ENCODE measurements at places on chromosomes 2 and 18.

GRCh38 chr2:232667989-232668583, 29.0 kb upstream of the GIGYF2 start:
- DNase-seq = no peak

GRCh38 chr2:64742678-64743077, 89.0 kb upstream of the SERTAD2 start:
- no peak for DNase-seq

DNA sequence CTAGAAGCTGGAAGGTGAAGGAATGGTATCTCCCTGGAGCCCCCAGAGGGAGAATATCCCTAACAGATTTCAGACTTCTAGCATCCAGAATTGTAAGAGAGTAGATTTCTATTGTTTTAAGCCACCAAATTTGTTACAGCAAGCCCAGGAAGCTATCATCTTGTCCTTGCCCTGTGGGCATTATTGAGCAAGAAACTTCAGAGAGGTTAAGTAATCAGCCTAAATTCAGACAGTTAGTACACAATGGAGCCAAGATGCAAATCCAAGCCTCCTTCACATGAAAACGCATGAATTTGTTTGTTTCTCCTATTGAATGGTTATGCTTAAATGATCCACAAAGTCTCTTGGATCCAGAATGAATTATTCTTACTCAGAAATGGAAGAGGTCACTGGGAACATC, 55.2 kb upstream of the TRIB2 start:
- no peak for DNase-seq

- no peak for DNase-seq
These were observed 449 bp upstream of the ATRAID start for GRCh38 chr2:27211241-27211942.

GRCh38 chr2:23209059-23209458, 175.9 kb upstream of the KLHL29 start:
- DNase-seq = no peak

DNA sequence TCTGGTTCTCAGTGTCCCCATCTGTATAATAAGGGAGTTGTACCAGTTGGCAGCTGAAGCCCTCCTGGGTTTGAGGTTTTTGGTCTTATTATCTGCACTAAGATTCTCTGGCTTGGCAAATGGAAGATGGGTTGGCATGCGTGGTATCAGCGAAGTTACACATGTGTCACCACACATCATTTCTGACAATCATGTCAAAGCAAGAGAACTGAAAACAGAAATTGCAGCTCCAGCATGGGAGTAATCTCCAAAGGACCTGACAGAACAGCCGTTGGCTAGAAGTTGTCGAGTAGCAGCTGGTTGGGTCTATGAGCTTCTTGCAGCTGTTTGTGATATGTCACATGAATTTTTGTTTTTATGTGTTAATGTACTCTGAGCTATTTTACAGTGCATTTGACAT, 317.4 kb downstream of the SLC4A3 start:
- no peak for DNase-seq

- peak; percentile 93 for DNase-seq
These were observed 45.9 kb downstream of the ITPRID2 start for GRCh38 chr2:181937473-181937872.

GRCh38 chr18:25557011-25557410, 205.0 kb upstream of the ZNF521 start:
- peak; percentile 85 for DNase-seq

DNA sequence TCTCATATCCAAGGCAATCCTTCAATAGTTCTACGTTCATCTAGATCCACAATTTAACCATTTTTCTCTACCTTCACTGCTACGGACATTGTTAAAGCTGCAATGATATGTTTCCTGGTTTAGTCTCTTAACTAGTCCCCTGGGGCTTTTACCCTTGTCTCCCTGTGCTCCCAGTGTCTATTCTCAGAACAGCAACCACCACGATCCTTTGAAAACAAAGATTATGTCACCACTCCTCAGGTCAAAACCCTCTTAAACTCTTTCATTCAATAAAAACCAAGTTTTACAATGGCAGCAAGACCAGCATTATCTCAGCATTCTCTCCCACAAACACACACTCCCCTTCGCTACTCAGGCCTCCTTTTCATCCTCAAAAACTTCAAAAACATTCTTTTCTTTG, 298.2 kb upstream of the CHST9 start:
- DNase-seq = no peak

DNA sequence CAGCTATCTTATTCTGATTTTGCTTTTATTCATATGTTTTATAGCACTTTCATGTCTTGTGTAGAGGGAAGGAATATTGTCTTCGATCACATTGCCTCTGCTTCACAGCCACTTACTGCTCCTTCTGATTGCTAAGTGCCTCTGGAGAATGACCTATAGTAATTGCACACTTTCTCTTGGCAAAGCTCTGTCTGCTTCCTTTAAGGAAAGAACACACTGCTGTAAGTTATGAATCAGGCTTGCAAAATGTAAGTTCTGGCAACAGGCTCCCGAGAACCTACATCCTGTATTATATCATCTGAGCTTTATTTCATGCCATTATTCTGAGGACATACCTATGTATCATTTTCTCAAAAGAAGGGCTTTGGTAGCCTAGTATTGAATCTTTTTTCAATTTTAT, 170.7 kb downstream of the ZNF804A start:
- peak; percentile 74 for DNase-seq

DNA sequence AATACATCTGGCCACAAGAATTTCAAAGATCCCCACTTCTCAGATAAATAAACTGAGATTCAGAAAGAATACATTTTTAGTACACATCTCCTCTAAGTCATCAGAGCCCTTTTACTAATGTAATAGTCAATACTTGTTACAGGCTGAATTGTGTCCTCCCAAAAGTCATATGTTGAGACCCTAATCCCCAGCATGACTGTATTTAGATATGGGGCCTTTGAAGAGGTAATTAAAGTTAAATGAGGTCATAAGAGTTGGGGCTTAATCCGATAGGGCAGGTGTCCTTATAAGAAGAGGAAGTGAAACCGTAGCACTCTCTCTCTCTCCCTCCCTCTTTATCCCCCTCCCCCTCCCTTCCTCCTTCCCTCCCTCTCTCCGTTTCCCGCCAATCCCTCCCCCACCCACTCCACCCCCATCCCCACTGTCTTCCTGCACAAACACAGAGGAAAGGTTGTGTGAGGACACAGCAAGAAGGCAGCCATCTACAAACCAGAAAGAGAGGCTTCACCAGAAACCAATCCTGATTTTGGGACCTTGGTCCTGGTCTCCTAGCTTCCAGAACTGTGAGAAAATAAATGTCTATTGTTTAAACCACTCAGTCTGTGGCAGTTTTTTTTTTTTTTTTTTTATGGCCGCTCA, 66.6 kb upstream of the ZNF397 start:
- DNase-seq = no peak

DNA sequence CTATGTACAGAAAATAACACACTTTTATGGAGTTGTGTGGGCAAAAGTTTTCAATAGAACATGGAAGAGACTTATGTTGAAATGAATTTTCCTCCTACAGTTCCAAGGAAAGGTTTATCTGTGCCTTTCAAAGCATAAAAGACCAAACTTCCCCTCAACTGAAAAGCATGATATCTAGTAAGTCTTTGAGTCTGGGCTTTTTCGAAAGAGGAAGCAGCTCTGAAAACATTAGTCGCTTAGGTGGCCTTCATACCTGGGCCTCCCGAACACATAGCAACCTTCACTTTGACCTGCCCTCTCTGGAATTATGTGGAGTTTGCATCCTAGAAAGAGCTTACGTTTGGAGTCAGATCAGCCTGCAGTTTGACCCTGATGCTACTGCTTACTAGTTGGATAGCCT, 4.8 kb upstream of the CAPN14 start:
- DNase-seq = peak; percentile 10
